ENCODE measurements at places on chromosomes 7 and 10.

GRCh38 chr7:64938540-64938939, 35.5 kb downstream of the ZNF273 start:
- H3K4me3 ChIP-seq, result no peak overlapping the region
- H3K27ac ChIP-seq, result no peak overlapping the region
- no peak for DNase-seq
- no peaks in the 10 kb centered on the region for H3K27me3 ChIP-seq

DNA sequence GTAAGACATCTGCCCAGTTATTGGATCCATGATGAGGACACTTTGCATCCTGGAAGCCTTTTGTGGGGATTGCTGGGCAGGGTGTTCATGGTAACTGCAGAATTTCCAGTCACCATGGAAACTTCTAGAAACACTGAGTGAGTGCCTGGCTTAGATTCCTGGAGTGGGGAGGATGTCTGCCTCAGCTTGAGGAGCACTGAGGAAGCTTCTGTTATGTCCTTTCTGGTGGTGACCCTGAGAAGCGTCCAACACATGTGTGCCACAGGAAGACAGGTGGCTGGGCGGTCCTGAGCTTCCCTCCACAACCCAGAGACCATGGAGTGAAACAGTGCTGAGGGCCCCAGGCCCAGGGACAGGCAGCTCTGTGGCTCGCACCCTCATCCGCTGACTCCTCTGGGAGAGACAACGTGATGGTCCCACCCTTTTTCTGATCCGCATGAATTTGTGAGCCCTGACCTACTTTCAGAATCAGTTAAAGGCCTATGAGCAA, 191.8 kb upstream of the CXCL12 start:
- no peak for DNase-seq
- no peaks in the 10 kb centered on the region for H3K4me1 ChIP-seq
- no peaks in the 10 kb centered on the region for H3K36me3 ChIP-seq
- no peak overlapping the region for H3K4me3 ChIP-seq
- peak overlapping the region; percentile 77 for H3K27ac ChIP-seq

GRCh38 chr7:70756789-70757188, 375.2 kb upstream of the GALNT17 start:
- DNase-seq, result no peak
- peaks cover 2% of the 10 kb centered on the region for H3K4me1 ChIP-seq
- no peaks in the 10 kb centered on the region for H3K27me3 ChIP-seq
- no peak overlapping the region for H3K27ac ChIP-seq
- H3K36me3 ChIP-seq, result no peaks in the 10 kb centered on the region

DNA sequence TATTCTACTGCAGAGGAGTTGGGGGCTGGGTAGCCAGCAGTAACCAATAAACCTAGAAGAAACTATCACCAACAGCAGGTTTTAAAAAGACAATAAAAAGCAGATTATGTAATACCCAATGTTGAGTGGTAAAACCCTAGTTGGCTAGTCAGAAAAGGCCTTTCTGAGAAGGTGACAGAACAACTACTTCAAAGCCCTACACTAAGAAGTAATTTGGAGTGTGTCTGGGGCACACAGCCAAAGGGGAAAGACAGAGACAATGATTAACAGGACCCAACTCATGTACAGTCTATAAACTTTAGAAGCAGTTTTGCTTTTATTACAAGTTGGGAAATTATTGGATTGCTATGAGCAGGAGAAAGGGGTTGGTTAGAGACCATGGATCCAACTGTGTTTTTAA, 77.2 kb upstream of the TMEM106B start:
- no peak overlapping the region for H3K27ac ChIP-seq
- H3K4me1 ChIP-seq, result no peaks in the 10 kb centered on the region
- no peaks in the 10 kb centered on the region for H3K36me3 ChIP-seq
- H3K4me3 ChIP-seq, result no peak overlapping the region
- no peak for DNase-seq

DNA sequence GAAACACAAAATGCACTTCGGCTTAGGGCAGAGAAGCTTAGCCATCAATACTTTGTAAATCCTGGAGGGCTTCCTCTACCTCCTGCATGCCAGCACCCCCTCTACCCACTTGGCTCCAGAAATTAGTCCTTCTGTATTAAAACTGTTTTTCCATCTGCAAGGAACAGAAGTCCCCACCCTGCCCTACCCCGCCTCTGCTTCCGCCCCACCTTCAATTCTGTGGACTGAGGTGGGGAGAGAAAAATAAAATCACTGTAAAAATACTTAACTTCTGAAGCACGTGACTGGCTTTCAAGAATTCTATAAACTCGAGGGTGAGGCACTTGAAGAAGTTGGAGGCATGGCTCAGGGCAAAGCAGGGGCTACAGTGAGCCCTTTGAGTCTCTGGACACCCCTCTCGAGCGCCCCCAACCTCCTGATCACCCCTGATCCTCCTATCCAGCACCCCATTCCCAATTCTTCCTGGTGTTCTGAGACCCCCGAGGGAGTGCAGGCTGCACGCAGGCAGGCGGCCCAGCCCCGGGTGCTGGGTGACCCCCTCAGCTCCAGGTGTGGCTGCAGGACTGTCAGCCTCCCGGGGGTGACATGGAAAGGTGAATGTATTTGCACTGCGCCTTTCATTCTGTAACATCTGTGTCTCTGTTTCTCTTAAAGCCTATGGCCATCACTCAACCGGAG, 7.3 kb upstream of the KIAA1217 start:
- no peak for DNase-seq
- no peak overlapping the region for H3K27ac ChIP-seq
- no peak overlapping the region for H3K4me3 ChIP-seq
- H3K4me1 ChIP-seq, result peaks cover 2% of the 10 kb centered on the region

Measured in suprapubic skin (tissue), 4 donors.